ENCODE measurements at places on chromosomes 4 and X.

DNA sequence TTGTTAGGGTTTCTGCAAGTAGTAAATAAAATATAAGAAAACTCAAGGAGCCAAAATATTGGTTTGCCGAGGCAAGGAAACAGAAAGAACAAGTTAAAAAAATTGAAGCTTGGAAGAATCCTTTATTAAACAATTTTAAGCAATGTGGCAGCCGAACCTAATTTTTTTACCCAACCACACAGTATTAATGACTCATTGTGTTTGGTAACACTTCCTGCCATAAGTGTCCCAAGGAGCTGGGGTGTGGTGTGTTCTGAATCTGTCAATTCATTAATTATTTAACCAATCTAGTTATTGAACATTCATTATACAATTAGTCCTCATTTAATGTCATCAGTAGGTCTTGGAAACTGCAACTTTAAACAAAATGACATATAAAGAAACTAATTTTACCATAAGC lies 19.3 kb upstream of the CPE start:
- no peak for DNase-seq

GRCh38 chr4:24262616-24263015 lies 321.7 kb downstream of the DHX15 start:
- DNase-seq, result no peak

DNA sequence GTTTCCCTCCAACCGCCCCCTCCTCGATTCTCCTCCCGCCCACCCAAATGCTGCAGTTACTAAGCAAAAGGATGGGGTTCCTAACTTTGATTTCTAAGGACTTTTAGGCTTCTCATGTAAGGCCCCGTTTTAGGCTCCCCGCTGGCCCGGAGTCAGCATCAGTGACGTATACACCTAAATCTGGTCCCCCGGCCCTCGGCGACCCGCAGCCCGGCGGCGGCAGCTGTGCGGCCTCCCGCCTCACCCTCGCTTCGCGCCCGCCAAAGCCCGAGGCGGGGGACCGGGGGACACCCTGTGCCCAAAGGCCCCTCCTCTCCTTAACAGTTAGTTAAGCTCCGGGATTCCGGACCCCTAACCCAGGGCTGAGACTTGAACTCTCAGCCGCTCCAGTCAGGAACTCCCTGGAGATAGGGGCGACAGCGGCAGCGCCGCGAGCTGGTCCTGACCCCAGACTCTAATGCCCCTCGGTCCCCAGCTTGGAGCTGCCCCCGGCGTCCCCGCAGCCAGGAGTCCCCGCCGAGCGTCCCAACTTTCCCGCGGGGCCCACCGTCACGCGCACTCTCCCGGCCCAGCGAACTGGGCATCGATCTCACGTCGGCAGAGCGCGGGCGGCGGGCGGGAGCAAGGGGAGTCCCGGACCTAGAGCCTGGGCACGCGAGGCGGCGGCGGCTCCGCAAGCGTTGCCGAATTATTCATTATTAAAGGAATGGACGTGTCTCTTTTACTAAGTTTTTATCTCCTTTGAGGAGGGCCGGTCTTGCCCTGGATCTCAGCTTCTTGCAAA lies 1.5 kb upstream of the NR3C2 start:
- DNase-seq, result peak; percentile 24

DNA sequence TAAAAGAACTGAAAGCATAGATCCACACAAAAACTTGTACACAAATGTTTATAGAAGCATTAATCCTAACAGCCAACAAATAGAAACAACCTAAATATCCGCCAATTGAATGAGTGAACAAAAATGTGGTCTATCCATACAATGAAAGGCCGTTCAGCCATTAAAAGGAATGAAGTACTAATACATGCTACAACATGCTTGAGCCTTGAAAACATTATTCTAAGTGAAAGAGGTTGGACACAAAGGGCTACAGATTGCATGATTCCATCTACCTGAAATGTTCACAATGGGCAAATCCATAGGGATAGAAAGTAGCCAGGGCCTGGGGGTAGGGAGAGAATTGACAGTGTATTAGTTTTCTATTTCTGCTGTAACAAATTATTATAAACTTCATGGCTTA lies 169.2 kb downstream of the SPCS3 start:
- DNase-seq, result no peak

- no peak for DNase-seq
Observed at GRCh38 chr4:118683513-118683912, 1.7 kb upstream of the METTL14 start.

- DNase-seq, result no peak
Observed at GRCh38 chr4:187576751-187577150, 418.8 kb upstream of the ZFP42 start.

GRCh38 chr4:47914926-47915237 lies 499 bp upstream of the NFXL1 start:
- no peak for DNase-seq

GRCh38 chr4:136383082-136383481 lies 1149.2 kb downstream of the PCDH18 start:
- DNase-seq, result no peak

DNA sequence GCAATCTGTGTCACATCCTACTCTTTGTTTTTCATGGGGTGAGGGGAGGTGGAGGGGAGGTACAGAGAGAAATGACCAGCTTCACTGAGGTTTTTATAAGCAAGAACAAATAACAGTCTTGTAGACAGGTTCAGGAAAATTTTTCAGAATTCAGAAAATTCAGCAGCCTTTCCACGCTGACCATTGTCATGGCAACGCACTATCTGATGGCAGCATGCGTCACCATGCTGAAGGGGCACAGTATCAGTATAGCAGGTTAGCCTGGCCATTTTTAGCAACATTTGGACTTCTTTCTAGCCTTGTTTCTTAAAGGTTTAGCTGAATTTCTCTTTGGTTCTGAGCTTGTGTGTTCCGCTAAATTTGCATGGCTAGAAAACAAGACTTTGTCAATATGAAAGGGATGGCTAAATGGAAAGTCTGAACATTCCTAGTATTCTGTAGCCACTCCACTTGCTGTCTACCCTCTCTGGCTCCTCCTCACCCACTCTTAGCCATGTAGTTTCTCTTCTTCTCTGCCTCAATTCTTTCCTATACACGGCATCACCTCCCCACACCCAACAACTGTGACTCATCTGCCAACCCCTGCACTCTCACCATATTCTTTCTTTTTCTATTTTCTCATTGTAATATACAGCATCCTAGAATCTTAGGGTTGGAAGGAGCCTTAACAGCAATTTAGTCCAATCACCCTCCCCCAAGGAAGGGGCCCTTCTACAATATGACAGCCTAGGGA lies 42.7 kb upstream of the CITED1 start:
- DNase-seq, result no peak

- DNase-seq, result no peak
Observed at GRCh38 chrX:57422289-57422688, 135.8 kb downstream of the FAAH2 start.

GRCh38 chr4:168648929-168649328 lies 152.1 kb downstream of the PALLD start:
- DNase-seq, result no peak

DNA sequence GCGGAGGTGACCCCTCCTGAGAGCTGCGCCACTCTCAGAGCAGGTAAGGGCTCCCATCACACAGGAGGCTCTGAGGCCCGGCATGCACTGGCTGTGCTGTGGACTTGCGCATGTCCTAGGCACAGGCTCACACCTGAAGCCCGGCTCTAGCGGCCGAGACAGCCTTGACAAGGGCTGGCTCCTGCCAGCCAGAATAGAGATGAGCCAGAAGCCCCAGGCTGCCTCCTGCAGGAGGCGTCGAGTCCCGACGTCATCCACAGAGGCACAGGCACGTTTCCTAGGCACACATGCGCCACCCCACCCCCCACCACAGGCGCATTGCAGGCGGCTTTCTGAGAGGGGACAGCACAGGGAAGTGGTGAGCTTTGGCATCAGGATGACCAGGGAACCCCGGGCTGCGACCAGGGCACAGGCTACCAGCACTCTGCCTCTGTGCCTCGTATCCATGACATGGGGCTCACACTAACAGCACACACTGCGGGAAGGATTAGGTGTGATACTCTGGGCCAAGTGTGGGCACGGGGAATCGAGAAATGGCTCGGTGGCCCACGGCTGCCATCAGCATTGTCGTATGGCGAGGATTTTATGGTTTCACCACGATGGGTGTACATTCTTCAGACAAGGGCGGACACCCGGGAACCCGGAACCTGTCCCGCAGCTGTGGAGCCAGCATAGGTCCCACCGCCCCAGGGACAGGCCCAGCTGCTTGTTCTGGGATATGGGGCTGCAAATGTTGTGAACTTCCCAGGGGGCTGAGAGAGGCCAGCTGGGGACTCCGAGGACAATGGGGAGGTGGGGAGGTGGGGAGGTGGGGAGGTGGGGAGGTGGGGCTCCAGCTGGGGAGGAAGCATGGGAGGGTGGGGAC lies 90.7 kb upstream of the ADRA2C start:
- DNase-seq, result no peak

- no peak for DNase-seq
Observed at GRCh38 chr4:107900067-107900466, 31.3 kb upstream of the CYP2U1 start.

GRCh38 chr4:100895556-100896197 lies 377.9 kb upstream of the EMCN start:
- peak; percentile 14 for DNase-seq

DNA sequence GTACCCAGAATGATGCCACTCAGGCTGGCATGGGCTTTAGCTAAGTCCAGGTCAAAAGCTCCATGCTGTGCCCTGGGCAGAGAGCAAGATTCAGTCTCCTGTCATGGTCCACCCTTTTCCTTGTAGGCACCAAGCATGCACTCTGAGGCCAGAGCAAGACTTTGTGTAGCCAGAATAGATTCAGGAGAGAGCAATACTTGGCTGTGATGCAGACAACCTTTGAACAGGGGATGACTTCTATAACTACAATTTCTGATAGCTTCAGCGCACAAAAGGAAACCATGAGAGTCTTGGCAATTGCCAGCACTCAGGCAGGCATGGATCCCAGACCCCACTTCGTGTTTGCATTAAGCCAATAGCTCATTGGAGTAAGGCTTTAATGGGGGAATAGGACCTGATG lies 510.6 kb downstream of the RAB28 start:
- no peak for DNase-seq

- no peak for DNase-seq
Observed at GRCh38 chr4:3498901-3499510, 33.2 kb downstream of the LRPAP1 start.

DNA sequence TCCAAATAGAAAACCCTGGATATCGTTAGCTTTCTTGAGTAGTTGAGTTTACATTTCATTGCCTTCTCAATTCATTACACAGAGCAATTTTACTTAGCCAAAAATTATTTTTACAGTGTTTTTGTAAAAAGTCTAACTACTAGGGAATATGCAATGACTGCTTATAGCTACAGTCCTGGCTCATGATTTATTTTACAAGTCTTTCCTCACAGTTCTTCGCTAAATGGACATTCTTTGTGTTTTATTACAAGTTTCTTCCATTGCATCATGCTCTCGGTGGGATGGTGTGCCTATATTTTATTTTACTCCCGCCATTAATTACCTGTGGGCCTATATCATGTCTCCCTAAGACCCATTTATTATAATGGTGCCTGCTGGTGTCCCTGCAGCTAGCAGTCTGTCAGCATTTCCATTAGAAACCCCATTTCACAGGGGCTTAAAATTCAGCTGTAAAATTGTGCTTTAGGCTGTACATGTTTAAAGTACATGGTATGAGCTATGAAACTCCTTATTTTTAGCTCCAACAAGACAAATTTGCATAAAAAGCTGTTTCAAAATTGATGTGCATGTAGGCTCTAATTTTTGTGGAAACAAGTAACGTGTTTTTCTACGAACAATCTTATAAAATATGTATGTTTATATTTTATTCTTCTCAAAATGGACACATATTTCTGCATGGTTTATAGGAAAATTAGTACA lies 227.4 kb downstream of the SLC7A11 start:
- DNase-seq, result no peak

DNA sequence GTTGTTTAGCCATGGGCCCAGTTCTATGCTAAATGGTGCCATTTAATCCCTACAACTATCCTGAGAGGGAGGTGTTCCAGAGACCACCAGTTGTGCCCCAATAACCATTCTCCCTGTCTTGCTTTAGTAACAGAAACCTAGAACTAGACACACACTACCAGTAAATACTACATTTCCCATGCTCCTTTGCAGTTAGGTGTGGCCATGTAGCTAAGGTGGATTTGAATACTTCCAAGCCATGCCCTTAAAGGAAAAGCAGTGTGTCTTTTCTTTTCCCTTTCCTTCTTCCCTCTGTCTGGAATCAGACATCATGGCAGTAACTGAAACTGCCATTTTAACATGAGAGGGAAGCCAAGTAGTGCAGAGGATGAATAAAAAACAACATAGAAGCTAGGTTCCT lies 90.9 kb upstream of the TMEM33 start:
- no peak for DNase-seq

- DNase-seq, result no peak
Observed at GRCh38 chr4:40870150-40870549, 120.4 kb downstream of the NSUN7 start.

DNA sequence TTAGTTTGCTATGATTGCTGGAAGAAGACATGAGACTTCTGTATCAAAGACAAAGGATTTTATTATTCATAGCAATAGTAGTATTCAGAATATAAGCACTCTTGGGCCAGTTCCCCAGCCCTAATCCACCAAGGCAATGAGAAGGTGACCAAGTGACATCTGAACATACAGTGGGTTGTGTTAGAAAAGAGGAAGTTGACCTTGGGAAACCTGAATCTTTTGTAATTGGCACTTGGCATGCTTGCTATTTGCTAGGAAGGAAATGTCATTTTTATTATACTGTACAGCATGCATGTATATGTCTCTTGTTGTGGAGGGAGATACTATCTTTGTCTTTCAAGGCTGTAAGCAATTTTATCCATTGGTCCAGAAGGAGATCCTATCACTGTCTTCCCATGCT lies 216.1 kb upstream of the FAT1 start:
- no peak for DNase-seq

GRCh38 chrX:16862829-16863228 lies 7.3 kb downstream of the RBBP7 start:
- no peak for DNase-seq

GRCh38 chr4:141759796-141760425 lies 123.5 kb downstream of the IL15 start:
- no peak for DNase-seq

DNA sequence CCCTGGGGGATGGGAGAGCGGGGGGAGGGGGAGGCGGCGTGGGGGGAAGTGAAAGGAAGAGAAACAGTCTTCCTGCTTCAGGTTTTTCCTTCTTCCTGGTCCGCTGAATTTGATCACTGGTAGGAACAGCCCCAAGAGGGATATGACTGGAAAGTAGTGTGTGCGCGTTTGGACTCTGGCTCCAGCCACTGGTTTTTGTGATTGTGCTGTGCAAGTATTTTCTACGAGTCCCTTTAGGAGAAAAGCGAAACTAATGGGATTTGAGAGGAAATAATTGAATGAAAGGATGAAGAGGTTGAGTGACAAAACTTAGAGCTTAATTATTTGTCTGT lies 836 bp downstream of the PRRG1 start:
- no peak for DNase-seq

DNA sequence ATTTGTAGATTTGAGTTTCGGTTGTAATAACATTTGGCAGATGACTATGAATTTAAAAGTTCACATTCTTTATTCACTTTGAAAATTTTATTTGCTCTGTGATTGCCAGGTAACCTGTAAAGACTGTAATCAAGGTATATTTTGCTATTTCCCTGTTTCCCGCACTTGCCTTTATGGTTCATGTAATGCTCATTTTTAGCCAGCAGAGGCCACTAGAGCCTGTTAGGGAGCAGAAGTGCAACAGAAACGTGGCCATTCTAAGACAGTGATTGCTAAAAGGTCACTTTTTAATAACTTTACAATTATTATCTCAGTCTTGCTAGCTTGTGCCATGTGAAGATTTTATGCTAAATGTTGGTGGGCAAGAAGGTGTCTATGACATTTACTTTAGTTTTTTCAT lies 12.4 kb downstream of the YIPF6 start:
- no peak for DNase-seq

GRCh38 chr4:152540941-152541340 lies 5.0 kb upstream of the FBXW7 start:
- no peak for DNase-seq

All from GM06990 (cell line).